Activated T-cell treated with anti-CD3 and anti-CD28 coated beads for 24 hours (primary cell): ENCODE measurements at places on chromosomes 5 and 9.

DNA sequence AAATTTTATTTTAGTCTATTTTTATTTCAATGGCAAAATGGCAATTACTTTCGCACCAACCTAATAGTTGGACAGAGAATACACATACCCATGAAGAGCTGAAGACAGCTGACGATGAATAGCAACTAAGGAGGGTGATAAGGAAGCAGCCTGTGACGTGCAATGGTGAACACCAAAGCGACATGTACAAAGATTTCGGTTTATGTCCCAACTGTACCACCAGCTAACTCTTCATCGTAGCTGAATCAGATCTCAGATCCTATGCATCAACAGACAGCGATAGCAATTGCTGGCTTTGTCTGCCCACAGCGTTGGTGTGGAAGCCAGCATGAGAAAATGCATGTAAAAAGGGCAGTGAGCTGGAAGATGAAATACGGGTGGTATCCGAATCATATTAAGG is 130.6 kb upstream of the ANKH start:
- no peak for DNase-seq

- DNase-seq, result no peak
Measured at GRCh38 chr5:160020964-160021363, 12.0 kb downstream of the TTC1 start.

DNA sequence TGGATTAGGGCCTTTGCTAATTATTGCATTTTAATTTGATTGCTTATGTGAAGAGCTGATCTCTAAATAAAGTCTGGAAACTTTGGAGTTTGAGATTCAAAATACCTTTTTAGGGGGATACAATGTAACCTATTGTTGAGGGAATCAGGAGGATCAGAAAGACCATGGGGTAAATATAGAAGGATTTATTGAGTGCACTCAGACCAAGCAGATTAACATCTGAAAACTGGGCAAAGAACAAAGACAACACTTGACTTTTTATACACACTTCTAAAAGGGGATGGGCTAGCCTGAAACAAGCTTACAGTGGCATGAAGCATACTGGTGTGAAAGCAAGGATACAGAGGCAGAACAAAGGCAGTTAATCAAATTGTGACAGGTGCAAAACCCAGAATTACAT is 174.3 kb downstream of the MRPS30 start:
- DNase-seq, result no peak

GRCh38 chr5:110634475-110634874 is 92.0 kb downstream of the TMEM232 start:
- no peak for DNase-seq

DNA sequence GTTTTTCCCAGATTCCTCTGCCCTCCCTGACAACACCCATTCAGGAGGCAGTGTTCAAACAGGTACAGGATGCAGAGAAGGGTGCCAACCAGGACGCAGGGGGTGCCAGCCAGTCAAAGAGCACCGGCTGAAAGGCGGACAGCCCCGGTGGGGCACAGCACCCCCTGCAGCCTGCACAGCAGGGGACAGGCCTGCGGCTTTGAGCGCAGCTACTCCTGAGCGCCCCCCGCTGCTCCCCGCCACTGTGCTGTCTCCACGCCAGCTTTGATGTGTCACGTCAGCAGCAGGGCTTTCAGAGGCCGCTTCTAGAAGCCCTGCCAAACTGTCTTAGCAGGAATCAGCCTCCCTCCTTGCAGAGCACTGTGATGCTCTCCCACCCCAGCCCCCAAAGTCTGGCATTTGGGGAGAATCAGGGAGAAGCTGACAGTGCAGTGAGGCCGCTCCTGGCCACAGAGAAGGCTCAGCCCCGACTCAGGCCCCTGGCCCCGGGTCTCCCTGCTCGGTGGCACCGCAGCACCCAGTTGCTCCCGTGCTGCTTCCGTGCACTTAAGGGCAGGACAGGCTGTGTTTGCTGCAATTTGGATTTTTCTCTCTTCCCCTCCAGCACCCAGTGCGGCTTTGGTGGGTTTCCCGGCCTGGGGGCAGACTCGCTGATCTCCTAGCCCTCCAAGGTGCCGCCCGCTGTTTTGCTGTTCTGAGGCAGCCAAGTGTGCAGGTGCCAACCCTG is 20.3 kb downstream of the AK8 start:
- DNase-seq, result no peak

DNA sequence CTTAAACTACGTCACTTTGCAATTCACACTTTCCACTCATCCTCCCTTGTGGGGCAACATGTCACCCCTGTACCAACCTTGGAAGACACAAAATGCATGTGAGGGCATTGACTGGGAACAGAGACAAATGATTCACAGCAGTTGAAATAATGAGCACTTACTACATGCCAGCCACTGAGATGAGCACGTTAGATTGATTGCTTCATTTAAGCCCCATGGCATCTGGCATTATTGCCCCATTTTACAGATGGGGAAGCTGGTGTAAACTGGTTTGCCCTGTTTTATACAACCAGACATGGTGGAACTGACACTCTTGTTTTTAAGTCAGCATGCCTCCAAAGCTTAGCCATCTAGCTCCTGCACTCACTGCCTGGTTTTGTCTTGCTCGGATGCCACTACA is 204.7 kb downstream of the PAPPA start:
- DNase-seq, result no peak

- DNase-seq, result no peak
Measured at GRCh38 chr5:171705036-171705435, 80.6 kb upstream of the SMIM23 start.

DNA sequence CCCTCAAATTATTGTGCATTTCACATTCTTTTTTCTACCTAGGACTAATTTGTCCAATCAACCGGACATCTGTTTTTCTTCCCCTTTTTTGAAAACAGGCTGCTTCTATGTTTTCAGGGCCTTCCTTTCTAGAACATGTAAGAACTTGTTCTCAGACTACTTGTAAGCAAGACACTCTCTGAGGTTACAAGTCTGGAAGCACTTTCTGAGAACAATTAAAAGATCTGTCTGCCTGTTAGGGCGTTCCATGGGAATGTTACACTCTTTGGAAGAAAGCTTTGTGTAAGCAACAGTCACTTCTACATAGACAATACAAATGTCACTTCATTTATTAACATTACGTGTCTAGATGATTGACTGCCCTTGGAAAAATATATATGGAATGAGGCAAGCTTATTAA is 50.9 kb upstream of the HSPB3 start:
- DNase-seq, result no peak

DNA sequence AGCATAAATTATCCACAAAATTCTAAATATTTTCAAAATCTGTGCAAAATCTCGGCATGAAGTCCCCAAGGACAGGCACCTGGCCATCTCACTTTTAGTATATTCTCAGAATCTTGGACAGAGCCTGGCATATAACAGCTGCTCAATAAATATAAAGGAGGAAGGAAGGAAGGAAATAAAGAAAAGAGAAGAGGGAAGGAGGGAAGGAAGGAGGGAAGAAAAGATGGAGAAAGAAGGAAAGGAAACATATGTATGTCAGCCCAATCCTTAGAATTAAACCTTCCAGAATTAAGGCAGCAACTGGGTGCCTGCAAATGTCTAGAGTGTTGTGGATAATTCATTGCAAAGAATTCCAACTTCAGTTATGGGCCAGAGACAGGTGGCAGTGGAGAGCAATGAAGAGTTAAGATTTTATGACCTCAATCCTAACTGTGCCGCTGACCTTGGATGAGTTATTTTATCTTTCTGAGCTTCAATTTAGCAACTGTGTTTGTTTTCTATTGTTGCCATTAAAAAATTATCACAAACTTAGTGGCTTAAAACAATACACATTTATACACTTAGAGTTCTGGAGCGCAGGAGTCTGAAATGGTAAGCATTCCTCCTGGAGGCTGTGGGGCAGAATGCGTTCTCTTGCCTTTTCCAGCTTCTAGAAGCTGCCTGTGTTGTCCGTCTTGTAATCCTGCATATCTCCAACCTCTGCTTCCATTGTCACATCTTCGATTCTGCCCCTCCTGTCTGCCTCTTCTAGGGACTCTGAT is 200.9 kb upstream of the MSX2 start:
- no peak for DNase-seq

- DNase-seq, result no peak
Measured at GRCh38 chr5:19959830-19960384, 28.1 kb downstream of the CDH18 start.

- DNase-seq, result no peak
Measured at GRCh38 chr9:130805510-130806326, 29.3 kb upstream of the ABL1 start.

DNA sequence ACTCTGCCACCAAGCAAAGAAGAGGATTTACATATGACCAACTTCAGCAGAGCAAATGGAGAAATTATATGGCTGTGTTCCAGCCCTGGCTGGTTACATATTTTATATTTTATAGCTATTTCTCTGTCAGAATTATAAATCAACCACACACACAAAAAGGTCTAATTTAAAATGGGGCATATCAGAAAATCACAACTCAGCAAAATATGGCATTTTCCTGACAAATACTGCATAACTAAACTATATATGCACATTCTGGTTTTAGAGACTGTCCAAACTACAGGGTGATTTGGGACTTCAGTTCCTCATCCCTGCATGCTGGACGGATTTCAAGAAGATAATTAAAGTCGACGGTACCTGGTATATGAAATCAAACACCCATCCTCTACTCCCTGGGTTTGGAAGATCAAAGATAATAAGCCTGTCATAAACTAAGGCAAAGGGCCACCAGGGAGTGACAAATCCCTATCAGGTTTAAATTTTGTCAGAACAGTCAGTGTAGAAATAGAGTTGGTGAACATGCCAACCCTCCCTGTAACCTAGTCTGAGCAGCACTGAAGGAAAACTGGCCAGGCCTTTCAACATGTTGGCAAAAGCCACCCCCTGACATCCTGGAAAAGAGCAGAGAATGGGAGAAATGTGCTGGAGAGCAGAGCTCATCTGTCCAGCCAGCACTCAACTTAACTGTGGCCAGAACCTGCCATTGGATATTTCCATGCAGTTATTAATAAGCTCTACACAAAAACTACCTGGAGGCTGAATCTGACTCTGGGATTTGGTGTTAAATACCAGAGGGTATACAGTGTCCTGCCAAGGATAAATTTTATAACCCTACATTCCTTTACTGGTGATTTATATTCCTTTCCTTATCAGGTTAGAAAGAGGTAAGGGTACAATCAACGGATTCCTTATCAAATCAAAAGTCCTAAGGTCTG is 235.7 kb downstream of the ENC1 start:
- DNase-seq, result no peak

DNA sequence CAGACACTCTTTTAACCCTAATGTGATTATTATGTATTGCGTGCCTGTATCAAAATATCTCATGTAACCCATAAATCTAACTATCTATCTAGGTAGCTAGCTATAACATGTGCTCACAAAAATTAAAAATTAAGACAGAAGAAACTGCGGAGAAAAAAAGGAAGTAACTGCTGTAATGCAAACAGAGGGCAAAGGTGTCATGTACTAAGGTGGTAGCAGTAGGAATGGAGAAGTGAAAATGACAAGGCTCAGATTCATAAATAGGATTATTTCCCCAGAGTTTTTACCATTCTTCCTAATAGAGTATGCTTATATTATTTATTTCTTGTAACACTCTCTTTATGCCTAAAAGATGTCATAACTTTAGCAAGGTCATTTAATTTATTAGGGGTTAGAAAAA is 1527.5 kb upstream of the C9orf72 start:
- DNase-seq, result no peak

GRCh38 chr9:107816561-107817021 is 327.0 kb upstream of the KLF4 start:
- DNase-seq, result no peak

- peak; percentile 75 for DNase-seq
Measured at GRCh38 chr9:98796364-98797101, at the start of gene ANKS6. ANKS6 (minus strand) TSS chr9:98796555; CDS start chr9:98796491, 64 bp downstream.

DNA sequence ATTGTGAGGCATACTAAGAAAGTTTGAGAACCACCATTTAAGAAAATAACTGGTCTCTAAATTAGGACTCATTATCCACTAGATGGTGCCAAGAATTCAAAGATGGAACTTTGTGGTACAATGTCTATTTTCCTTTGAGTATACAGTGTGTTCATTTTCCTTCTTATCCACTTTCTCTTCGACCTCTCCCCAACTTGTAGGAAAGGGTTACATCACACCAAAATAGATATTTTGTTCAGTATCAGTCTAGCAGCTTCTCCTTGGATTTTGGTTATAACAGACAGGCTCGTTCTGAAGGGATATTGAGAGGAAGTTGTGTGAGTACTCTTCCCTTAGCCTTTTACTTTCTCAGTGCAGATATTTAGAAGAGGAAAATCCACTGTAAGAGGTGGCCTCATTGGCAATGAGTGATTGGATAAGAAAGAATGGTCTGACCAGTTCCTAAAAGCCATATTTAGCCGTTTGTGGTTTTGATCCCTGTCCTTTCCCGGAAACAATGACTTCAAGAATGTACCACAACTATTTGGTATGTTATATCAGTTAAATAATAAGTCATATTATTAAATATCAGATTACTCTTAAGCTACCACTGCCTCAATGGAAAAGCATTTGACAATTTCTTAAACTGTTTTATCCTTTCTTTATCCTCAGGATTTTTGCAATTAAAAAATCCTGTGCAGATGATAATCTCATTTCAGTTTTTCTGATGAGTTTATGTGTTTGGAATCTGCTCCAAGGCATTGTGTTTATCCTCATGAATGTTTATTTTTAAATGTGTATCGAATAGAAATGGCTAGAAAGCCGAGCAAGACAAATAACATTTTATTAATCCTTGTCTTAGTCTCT is 69.0 kb upstream of the GRAMD2B start:
- no peak for DNase-seq
